ENCODE measurements at places on chromosomes 6 and 20.

DNA sequence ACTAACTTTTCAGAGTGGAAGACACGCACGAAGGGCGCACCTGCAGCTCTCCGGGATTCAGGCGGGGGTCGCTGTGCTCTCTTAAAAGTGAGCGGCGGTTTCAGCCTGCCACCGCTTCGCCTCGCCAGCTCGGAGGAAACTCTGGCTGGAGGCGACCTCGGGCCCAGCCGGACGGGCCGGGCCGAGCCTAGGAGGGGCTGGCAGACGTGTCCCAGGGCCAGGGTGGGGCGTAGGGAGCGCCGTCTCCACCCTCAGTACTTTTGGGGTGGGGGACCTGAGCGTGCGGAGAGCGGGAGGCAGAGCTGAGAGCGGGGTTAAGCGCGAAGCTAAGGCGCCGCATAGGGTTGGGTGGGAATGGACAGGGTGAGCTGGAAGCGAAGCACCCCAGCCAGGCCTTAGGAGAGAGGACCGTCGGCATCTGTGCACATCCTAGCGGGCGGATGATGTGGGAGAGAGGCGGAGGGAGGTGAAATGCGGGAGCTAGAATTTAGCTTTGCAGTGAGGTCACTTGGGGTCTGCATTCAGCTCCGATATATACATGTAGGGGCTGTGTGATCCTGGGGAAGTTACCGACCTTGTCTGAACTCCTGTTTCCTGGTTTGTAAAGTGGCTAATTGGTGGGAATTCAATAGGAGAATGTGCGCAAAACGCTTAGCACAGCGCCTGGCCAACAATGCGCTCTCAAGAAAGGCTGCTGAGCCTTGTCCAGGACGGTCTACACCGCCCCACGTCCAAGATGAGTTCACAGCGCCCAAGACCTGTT lies 6.5 kb upstream of the TFAP2A start:
- no peak for DNase-seq

DNA sequence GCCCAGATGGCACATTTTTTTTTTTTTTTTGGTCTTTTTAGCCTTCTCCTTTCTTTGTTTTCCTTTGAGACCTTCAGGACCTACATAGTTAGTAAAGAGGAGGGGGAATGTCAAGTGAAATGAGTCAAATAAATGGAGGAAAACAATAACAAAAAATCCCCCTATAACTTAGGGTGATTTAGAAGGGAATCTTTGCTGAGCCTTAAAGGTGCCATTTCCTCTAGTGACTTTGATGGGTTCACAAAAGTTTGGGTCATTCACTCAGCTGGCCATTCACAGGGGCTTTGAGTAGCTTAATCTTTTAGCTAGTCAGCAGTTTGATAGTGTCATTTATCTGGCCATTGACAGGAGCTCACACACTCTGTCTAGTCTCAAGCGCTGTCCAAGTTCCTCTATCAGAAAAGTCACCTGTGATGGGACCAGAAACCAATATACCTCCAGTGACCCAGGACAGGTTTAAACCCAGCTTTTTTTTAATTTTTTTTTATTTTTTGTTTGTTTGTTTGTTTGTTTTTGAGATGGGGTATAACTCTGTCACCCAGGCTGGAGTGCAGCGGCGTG lies 275.1 kb upstream of the PRDM1 start:
- DNase-seq, result no peak

DNA sequence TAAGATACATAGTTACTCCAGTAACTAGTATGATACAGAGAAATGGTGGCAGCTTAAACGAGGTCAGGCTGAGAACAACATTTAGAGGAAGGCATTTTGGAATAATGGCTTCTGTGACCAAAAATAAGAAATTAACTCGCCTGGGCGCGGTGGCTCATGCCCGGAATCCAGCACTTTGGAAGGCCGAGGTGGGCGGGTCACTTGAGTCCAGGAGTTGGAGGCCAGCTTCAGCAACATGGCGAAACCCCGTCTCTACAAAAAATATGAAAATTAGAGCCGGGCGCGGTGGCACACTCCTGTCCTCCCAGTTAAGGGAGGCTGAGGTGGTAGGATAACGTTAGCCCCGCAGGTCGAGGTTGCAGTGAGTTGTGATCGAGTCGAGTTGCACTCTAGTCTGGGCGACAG lies 1.8 kb downstream of the IGF2R start:
- DNase-seq, result no peak

GRCh38 chr6:97053643-97054411 lies 129.3 kb downstream of the KLHL32 start:
- no peak for DNase-seq
